Transverse colon (tissue), 4 donors: ENCODE measurements at places on chromosomes 3 and 15. TPM values are rescaled to one million over a fixed set of nuclear protein-coding genes. Genes with fewer than 3 reads are reported as not detected.
A peak's percentile ranks its signal among the peaks of the same experiment; 100 is the strongest.

Gene MORF4L1
- total RNA-seq: 330 TPM

GRCh38 chr15:40471105-40471807 lies 472 bp downstream of the CHST14 start:
- H3K36me3 ChIP-seq: no peaks in the 10 kb centered on the region
- H3K27ac ChIP-seq: peak overlapping the region; percentile 88
- peak; percentile 36 for DNase-seq
- peaks cover 19% of the 10 kb centered on the region for H3K4me1 ChIP-seq
- peak overlapping the region; percentile 92 for H3K4me3 ChIP-seq

DNA sequence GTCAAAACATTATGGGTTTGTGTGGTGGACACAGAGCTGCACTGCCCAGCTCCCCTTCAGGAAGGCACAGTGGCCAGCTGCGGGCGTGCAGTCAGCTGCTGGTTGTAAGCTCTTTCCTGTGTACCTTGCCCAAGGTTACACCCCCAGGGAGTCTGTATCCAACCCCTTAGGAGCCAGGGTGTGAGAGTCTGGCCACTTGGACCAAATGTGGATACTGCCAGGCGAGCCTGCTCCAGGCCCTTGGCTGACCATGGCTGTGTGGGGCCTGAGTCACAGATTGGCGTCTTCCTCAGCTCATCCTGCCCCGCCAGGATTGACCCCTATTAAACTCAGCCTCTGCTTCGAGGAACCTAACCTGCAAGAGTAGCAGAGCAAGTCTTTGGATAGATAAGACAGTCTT lies 56.9 kb downstream of the ABHD5 start:
- H3K27ac ChIP-seq: no peak overlapping the region
- H3K4me3 ChIP-seq: no peak overlapping the region
- no peaks in the 10 kb centered on the region for H3K27me3 ChIP-seq
- no peaks in the 10 kb centered on the region for H3K36me3 ChIP-seq
- DNase-seq: no peak
- H3K4me1 ChIP-seq: peaks cover 15% of the 10 kb centered on the region

GRCh38 chr3:13896473-13897154 lies 16.7 kb upstream of the WNT7A start:
- no peak overlapping the region for H3K27ac ChIP-seq
- no peaks in the 10 kb centered on the region for H3K36me3 ChIP-seq
- H3K27me3 ChIP-seq: no peaks in the 10 kb centered on the region
- DNase-seq: peak; percentile 59
- no peak overlapping the region for H3K4me3 ChIP-seq

Gene SLC24A5
- not detected for total RNA-seq

DNA sequence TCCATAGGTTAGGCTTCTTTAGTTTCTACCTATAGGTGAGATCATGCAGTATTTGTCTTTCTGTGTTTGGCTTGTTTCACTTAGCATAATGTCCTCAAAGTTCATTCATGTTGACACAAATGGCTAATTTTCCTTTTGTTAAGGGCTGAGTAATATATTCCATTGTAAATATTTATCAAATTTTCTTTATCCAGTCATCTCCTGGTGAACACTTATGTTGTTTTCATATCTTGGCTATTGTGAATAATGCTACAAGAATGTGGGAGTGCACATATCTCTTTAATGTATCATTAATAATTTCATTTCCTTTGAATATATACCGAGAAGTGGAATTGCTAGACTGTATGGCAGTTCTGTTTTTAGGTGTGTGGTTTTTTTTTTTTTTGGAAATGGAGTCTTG lies 250.9 kb upstream of the SEMA6D start:
- H3K27ac ChIP-seq: no peak overlapping the region
- H3K27me3 ChIP-seq: no peaks in the 10 kb centered on the region
- no peak overlapping the region for H3K4me3 ChIP-seq
- H3K36me3 ChIP-seq: no peaks in the 10 kb centered on the region
- no peak for DNase-seq
- no peaks in the 10 kb centered on the region for H3K4me1 ChIP-seq

- no peaks in the 10 kb centered on the region for H3K4me1 ChIP-seq
- no peak overlapping the region for H3K4me3 ChIP-seq
- no peak overlapping the region for H3K27ac ChIP-seq
- no peak for DNase-seq
- H3K36me3 ChIP-seq: no peaks in the 10 kb centered on the region
- H3K27me3 ChIP-seq: no peaks in the 10 kb centered on the region
Observed at GRCh38 chr3:69474186-69474585, 88.3 kb upstream of the FRMD4B start.

- no peaks in the 10 kb centered on the region for H3K36me3 ChIP-seq
- no peaks in the 10 kb centered on the region for H3K4me1 ChIP-seq
- no peak overlapping the region for H3K27ac ChIP-seq
- H3K27me3 ChIP-seq: no peaks in the 10 kb centered on the region
- H3K4me3 ChIP-seq: no peak overlapping the region
- DNase-seq: peak; percentile 24
Observed at GRCh38 chr15:90986790-90987507, 7.4 kb downstream of the PRC1 start.

DNA sequence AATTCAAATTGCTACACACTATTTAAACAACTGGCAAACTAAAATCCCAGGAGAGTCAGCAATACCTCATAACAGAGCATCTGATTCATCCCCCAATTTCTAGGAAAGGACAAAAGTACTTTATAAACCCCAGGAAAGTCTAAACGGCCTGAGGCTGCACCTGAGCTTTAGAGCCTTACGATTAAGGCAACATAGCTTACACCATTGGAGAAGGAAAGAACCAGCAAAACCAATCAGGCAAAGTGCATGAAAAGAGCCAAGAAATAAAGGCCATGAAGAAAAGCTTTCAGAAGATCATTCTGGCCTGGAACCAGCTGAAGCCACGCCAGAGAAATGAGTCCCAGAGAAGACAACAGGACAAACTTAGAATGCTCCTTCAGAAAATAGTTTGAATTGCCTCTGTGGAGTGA lies 48.1 kb downstream of the PTPN9 start:
- H3K27me3 ChIP-seq: no peaks in the 10 kb centered on the region
- peaks cover 9% of the 10 kb centered on the region for H3K36me3 ChIP-seq
- H3K27ac ChIP-seq: peak overlapping the region; percentile 70
- H3K4me3 ChIP-seq: no peak overlapping the region

DNA sequence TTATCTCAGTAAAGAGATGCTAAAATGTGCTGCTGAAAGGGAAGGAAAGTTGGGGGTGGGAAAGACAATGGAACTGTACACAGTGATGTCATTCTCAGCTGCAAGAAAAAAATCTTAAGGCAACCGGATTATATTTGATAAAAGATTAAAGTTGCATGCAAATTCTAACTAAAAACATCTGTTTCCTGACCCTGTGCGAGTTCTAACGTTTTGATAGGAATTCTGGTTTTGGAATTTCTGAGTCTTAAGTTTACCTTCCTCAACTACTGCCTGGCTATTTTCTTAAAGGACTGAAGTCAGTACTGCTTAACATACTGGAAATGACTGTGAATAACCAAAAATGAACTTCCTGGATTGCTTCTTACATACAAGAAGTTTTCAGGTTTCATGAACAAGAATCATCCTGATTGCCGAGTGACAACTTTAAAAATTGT lies 115.5 kb downstream of the SLC25A26 start:
- no peaks in the 10 kb centered on the region for H3K27me3 ChIP-seq
- H3K27ac ChIP-seq: no peak overlapping the region
- no peak for DNase-seq
- no peaks in the 10 kb centered on the region for H3K36me3 ChIP-seq
- H3K4me3 ChIP-seq: no peak overlapping the region
- no peaks in the 10 kb centered on the region for H3K4me1 ChIP-seq

DNA sequence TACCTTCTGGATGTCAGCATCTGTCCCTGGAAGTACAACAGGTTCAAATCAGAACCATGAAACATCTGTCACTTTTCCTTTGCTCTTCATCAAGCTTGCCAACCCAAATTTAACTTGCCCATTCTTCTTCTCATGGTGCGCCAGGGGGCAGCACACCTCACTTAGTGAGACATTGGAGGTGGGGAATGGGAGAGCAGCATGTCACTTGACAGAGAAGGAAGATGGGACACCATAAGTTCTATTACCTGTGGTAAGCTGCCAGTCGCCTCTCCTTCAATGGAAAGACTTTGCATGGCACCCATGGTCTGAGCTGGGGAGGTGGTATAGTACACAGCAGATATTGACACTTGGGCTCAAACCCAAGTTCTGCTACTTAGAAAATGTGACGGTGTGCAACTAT lies 2.9 kb downstream of the SCN5A start:
- no peak overlapping the region for H3K27ac ChIP-seq
- no peaks in the 10 kb centered on the region for H3K36me3 ChIP-seq
- H3K27me3 ChIP-seq: peaks cover 41% of the 10 kb centered on the region
- H3K4me3 ChIP-seq: no peak overlapping the region
- H3K4me1 ChIP-seq: peaks cover 5% of the 10 kb centered on the region

Gene DAPK2
- 45.1 TPM for total RNA-seq

Gene POC1A
- total RNA-seq: not detected

DNA sequence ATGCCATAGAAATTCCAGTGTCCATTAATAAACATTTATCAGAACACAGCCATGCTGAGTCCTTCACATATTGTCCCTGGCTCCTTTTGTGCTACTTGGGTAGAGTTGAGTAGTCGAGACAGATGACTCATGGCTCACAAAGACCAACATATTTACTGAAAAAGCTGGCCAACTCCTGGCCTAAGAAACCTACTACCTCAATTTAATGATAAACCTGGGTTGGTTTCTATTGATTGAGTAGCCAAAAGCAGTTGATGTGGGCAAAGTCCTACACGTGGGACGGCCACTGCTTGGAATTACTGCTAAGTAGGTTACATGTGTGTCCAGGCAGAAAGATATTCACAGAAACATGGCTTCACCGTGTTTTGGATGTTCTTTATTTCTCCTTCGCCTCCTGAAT lies 402.2 kb downstream of the NR2F2 start:
- no peaks in the 10 kb centered on the region for H3K4me1 ChIP-seq
- H3K27ac ChIP-seq: no peak overlapping the region
- H3K27me3 ChIP-seq: no peaks in the 10 kb centered on the region
- no peak for DNase-seq
- H3K4me3 ChIP-seq: no peak overlapping the region
- H3K36me3 ChIP-seq: no peaks in the 10 kb centered on the region

Gene P2RY13
- total RNA-seq: 0.40 TPM

- H3K4me1 ChIP-seq: no peaks in the 10 kb centered on the region
- peak within 1 kb of the TSS; percentile 46 for H3K27ac ChIP-seq
- H3K27me3 ChIP-seq: peaks cover 35% of the 10 kb centered on the region
- no peaks in the 10 kb centered on the region for H3K36me3 ChIP-seq
- no peak for DNase-seq
Observed at GRCh38 chr3:196311-197148, at the start of gene CHL1. TSS of gene CHL1 (plus strand) at chr3:196763. CDS start at chr3:319777, 123,014 bp downstream.

Gene MNS1
- not detected for total RNA-seq

Gene CHSY1
- total RNA-seq: 33.7 TPM

GRCh38 chr15:90570643-90571042 lies 40.9 kb downstream of the CRTC3 start:
- no peaks in the 10 kb centered on the region for H3K36me3 ChIP-seq
- DNase-seq: no peak
- H3K27ac ChIP-seq: peak overlapping the region; percentile 29
- no peaks in the 10 kb centered on the region for H3K4me1 ChIP-seq
- H3K4me3 ChIP-seq: no peak overlapping the region
- no peaks in the 10 kb centered on the region for H3K27me3 ChIP-seq

- H3K4me1 ChIP-seq: no peaks in the 10 kb centered on the region
- no peak overlapping the region for H3K4me3 ChIP-seq
- no peak for DNase-seq
- no peaks in the 10 kb centered on the region for H3K36me3 ChIP-seq
- no peak overlapping the region for H3K27ac ChIP-seq
Observed at GRCh38 chr3:77048186-77048585, 8.3 kb downstream of the ROBO2 start.

DNA sequence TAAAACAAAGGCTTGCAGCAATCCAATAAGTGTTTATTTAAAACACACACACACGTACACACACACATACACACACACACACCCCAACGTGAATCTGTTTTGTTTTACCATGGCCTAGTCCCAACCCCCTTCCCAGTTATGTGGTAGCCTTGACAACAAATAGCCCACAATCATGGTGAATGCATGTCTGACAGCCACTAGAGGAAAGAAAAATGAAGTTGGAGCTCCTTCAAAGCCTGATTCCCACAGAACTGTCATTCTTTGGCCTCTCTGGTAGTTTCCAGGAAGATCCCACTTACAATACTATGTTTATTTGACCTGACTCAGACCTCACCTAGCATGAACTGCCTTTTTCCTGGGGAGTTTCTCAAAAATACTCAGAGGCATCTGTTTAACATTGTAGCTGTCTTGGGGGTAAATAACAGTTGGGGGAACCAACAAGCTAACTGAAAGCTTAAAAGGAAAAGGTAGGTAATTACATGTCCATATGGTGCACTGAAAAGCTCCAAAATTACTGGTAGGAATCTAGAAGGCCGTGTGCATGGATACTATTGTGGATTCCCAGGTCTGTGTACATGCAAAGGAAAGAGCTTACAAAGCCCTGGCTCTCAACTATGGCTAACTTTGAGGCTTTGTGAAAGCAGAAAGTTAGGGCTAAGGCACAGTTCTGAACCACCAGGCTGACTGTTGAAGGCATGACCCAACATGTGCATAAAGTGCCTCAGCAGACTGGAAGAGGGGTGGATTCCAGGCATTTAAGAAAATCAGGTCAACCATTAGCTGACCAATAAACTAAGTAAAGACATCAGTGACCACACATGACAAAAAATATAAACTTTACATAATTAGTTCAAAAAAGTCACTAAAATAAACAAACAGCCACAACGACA lies 65.3 kb downstream of the FAIM start:
- H3K27me3 ChIP-seq: no peaks in the 10 kb centered on the region
- no peaks in the 10 kb centered on the region for H3K36me3 ChIP-seq
- DNase-seq: no peak
- no peak overlapping the region for H3K27ac ChIP-seq
- H3K4me1 ChIP-seq: peaks cover 20% of the 10 kb centered on the region
- no peak overlapping the region for H3K4me3 ChIP-seq

Gene TNFSF10
- total RNA-seq: 135 TPM

- no peaks in the 10 kb centered on the region for H3K36me3 ChIP-seq
- no peak overlapping the region for H3K4me3 ChIP-seq
- H3K27me3 ChIP-seq: no peaks in the 10 kb centered on the region
- H3K4me1 ChIP-seq: peaks cover 5% of the 10 kb centered on the region
Observed at GRCh38 chr15:60576044-60576443, 97.1 kb upstream of the ICE2 start.

DNA sequence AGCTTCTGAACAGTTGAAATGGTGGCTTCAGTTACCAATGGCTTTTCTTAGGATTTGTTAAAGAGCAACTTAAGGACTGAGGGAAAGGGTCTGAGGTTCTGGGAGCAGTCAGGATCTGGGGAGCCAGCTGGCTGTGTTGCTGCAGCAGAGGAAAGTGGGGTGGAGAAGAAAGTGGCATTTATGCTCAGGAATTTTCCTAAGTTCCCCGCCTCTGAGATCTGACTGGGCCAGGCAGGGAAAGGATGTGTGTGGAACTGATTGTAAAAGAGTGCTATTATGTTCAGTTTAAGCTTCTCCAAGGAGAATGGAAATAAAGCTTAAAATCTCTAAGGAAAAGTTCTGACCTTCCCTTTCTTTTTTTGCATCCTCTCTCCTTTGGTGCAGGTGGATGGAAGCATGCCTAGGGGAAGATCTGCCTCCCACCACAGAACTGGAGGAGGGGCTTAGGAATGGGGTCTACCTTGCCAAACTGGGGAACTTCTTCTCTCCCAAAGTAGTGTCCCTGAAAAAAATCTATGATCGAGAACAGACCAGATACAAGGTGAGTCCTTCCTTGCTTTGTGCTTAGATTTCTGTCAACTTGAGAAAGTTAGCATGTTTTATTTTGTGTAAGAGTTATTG lies 37.8 kb downstream of the IQGAP1 start:
- no peak for DNase-seq
- H3K27ac ChIP-seq: peak overlapping the region; percentile 8
- no peaks in the 10 kb centered on the region for H3K27me3 ChIP-seq
- H3K4me3 ChIP-seq: no peak overlapping the region
- peaks cover 43% of the 10 kb centered on the region for H3K4me1 ChIP-seq
